ENCODE measurements at places on chromosomes 7 and 10. TPM values are rescaled to one million over a fixed set of nuclear protein-coding genes. Genes with fewer than 3 reads are reported as not detected.

- DNase-seq, result no peak
These were observed 17.2 kb upstream of the GATA3 start for GRCh38 chr10:8037199-8037801.

DNA sequence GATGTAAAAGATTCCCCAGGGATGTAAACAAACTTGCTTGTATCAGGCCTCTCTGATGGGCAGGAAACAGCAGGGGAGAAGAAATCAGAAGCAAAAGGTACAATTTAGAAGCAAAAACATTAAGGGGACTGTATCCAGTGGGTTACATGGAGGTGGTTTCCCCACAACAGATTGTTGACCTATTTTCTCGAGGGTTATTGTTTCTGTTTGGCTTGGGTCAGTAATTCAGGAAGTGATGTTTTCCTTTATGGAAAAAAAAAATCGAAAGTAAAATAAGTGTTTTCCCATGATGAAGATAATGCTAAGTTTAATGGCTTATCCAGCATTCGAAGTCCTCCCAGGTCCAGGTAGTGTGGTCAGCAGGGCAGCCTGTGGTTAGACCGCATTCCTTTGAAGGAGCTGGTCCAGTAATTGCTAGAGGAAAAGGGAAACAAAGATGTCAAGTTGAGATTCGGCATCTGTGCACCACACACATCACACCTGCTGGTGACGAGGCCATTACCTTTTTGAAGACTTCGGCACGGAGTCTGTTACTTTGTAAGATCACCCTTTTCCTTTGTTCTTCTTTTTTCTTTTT, 37.3 kb upstream of the ADAM12 start:
- no peak for DNase-seq

DNA sequence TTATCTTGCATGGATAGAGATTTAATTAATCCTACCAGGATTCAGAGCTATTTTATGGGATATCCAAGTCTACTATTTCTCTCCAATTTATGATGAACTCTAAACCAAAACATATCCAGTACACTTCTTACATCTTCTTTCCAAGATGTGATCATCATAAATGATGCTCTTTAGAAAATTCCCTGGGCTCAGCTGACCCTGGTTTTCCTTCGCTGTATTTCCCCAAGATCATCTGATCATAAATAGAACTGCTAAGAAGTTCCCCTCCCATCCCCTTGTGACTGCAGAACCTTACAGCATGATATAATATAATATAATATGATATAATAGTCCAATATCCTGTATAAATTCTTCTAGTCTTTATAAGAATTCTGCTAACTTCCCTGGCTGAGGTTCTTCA, 114.6 kb upstream of the LYZL2 start:
- DNase-seq, result no peak

DNA sequence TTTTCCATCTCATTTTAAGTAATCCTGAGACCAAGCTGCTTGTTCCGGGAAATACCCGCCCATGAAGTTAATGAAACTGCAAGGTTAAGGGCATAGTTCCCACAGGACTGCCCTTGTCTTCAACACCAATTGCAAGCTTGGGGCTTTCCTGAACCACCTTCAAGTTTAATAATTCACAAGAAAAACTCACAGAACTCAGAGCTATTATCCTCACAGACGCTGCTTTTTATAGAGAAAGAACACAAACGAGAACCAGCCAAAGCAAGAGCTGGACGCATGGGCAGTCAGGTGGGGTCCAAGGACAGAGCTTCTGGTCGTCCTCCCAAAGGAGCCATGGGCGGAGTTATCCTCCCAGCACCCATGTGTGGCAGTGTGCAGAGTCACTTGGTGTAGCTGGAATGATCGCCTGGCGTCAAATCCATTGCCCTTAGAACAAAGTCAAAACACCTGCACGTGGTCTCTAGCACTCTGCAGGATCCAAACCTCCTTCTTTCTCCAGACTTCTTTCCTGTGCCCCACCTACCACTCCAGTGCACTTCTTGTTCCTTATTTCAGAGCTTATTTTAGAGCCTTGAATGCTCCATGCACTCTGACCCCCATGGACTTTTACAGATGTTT, 56.7 kb downstream of the SNX10 start:
- no peak for DNase-seq

- peak; percentile 21 for DNase-seq
These were observed 26.5 kb upstream of the C10orf71 start for GRCh38 chr10:49272251-49273081.

- no peak for DNase-seq
These were observed 216.4 kb downstream of the HECW1 start for GRCh38 chr7:43328785-43329380.

- no peak for DNase-seq
These were observed 168.8 kb downstream of the CPED1 start for GRCh38 chr7:121157341-121157751.

DNA sequence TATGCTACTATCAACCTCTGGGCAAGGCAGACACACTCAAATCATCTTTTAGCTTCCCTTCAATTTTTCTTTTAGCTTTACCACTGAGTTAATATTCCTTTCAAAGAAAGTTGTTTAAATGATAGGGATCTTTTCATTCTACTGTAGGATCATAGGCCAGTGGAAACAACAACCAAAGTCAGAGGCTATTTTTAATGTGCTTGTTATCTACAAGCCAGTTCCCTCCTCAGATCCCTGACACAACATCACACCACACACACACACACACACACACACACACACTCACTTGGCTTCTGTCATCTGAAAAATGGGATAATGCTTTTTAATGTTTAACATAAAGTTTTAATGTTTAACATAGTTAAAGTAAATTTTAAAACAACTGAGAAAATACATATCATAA, 106.7 kb upstream of the CAV2 start:
- DNase-seq, result no peak

DNA sequence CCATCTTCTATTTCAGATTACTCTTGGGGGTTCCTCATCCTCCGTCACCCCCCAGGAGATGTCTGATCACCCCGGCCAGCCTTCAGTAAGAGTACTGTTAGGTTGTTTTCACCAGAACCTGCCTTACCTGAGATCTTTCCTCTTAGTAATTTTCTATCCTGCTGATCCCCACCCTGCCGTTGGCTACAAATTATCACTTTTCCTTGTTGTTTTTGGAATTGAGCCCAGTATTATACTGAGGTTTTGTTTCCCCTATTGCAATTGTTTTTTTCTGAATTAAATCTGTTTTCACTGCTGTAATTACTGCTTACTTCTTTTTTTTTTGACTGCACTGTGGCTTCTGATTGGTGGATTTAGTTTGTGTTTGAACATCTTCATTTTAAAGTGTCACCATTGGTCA, 14.7 kb downstream of the SPAM1 start:
- no peak for DNase-seq

- DNase-seq, result no peak
These were observed 151.5 kb downstream of the SLIT1 start for GRCh38 chr10:97034301-97034700.

GRCh38 chr7:6399351-6399750, 48.4 kb downstream of the DAGLB start:
- no peak for DNase-seq

DNA sequence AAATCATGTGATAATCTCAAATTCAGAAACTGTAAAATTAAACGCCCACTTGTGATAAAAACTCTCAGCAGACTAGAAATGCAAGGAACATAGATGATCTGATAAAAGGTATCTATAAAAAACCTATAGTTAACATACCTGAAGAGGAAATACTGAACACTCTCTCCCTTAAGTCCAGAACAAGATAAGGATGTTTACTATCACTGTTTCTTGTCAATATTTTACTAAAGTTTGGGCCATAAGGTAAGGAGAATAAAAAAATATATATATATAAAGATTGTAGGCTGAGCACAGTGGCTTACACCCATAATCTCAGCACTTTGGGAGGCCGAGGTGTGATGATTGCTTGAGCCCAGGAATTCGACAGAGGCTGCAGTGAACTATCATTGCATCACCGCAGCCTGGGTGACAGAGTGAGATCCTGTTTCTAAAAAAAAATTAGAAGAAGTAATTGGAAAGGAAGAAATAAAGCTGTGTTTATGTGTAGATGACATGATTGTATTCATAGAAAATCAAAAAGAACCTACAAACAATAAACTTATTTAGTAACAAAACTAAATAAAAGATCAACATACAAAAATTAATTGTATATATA, 28.4 kb downstream of the MPLKIP start:
- DNase-seq, result no peak

DNA sequence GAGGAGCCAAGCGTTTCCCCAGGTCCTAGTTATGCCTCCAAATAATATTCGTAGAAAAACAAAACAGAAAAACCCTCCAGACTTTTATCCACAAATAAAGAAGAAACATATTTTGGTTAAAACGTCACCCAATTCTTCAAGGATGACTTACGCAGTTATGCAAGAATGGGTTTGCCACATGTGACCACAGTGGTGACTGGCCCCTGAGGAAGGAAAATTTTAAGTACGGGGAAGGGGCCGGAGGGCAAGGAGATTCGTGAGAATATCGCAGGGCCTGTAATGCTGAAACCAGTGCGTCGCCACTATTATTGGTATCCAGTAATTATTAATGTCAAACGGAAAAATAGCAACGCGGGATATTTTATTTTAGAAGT, 537 bp upstream of the MRPS24 start:
- DNase-seq, result peak; percentile 68

GRCh38 chr10:31584876-31585275, 265.9 kb downstream of the ZEB1 start:
- DNase-seq, result no peak

- no peak for DNase-seq
These were observed 3.7 kb downstream of the PDZD7 start for GRCh38 chr10:101027106-101027720.

DNA sequence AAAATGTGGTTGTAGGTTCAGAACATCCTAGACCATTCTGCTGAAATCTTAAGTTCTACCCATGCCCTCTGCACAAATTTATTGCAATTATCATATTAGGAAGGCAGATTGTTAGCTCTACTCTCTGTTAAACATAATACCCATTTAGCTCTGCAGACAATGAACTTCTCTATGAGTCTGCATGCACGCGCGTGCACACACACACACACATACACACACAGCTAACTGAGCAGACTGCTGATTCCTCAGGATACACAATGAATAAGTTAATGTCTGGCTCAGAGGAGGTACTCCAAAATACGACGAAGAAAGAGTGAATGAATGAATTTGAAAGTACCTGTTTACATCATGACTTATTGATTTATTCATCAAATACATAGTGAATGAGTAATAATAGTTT, 276.2 kb upstream of the SORCS1 start:
- DNase-seq, result no peak

DNA sequence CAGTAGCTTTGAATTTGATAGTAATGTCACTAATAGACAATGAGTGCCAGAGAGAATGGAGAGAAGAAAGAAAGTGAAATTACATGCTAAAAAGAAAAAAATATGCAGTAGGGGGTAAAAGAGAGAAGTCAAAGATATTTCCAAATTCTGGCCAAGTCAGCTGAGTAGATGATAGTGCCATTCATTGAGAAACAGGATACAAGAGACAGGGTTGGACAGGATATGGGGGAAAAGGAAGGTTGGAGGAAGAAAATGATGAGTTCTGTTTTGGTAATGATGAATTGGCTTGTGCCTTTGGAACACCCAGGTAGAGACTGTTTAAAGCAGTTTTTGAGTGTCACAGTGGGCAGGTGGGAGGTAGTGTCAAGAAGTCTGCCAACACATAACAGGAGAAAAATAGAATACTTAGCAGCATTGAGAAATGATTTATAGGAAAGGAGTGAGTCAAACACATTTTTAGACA, 78.3 kb downstream of the LRRC17 start:
- DNase-seq, result no peak

DNA sequence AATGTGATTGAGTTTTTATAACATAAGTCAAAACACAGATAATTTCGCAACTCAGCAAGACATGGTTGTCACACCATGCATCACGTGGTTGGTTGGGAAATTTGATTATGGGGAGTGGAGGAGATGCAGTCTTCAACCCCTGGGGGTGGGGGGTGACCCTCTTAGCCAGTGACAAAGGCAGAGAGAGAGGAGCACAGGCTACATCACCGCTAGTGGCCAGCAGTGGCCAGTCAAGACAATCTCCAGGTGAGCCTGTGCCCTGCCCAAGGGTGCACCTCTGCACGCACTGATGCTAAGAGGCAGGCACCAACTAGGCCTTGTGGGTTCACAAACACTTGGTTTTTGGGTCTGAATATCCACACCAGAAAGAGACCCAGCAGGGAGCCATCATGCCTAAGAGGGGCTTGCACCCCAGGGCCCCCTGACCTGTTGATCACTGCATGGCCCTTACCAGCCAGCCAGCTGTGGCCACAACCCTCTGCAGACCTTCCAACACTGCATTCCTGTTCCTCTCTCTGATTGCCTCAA, 244.4 kb downstream of the FANK1 start:
- no peak for DNase-seq

- no peak for DNase-seq
These were observed 30.4 kb upstream of the DGKI start for GRCh38 chr7:137877027-137877675.

DNA sequence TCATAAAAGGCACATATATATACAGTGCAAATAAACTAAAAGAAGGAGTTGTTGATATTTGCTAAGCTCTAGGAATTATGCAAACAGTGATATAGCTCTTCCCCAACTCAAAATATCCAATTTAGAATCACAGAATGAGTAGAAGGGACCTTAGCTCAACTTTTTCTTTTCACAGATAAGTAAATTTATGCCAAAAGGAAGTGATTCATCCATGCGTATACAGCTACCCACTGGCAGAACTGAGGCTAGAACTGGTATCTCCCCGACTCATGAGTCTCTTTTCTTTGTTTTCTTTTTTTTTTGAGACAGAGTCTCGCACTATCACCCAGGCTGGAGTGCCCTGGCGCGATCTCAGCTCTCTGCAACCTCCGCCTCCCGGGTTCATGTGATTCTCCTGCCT, 54.2 kb upstream of the SVIL start:
- DNase-seq, result no peak

- DNase-seq, result no peak
These were observed 29.3 kb upstream of the CROT start for GRCh38 chr7:87316097-87316700.

GRCh38 chr7:104779888-104780287, 234.1 kb upstream of the KMT2E start:
- DNase-seq, result no peak

GRCh38 chr7:21304808-21305375, 123.0 kb upstream of the SP4 start:
- no peak for DNase-seq

DNA sequence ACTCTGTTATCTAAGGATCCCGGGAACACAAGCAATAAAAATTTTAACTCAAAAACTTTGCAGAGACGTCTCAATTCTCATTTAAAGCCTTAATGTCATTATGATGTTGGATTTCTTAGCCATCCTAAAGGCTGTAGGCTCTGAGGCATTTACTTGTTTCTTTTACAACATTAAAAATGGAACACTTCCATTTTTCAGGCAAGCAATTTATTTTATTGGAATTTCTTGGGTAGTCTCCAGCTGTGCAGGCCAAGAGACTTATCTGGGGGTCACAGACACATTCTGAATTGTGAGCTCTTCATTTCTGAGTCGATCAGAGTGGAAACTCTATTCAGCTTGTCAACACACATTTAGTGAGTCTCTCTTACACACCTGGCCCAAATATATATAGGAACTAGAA, 48.0 kb upstream of the KIF5B start:
- no peak for DNase-seq

- no peak for DNase-seq
These were observed 69.0 kb upstream of the LRRC17 start for GRCh38 chr7:102843850-102844249.

Gene TBC1D12
- total RNA-seq, result 7.2 TPM

Gene ARHGEF35
- total RNA-seq, result 0.29 TPM

Gene MLLT10
- total RNA-seq, result 59.4 TPM

Gene GRID1
- total RNA-seq, result 1.3 TPM

Gene TMEM213
- total RNA-seq, result not detected

Gene AGMO
- total RNA-seq, result not detected

Gene CHST3
- total RNA-seq, result 44.7 TPM

Gene AGBL3
- 1.3 TPM for total RNA-seq

Gene SPDYE6
- not detected for total RNA-seq

Gene ACBD7
- total RNA-seq, result 12.2 TPM

Gene COX19
- total RNA-seq, result 28.9 TPM
